CD4-positive, alpha-beta T cell treated with Interleukin-4 for 4 hours (primary cell): ENCODE measurements at places on chromosomes 13 and 19.

GRCh38 chr19:11115042-11115441 lies 25.8 kb downstream of the LDLR start:
- no peak for DNase-seq

DNA sequence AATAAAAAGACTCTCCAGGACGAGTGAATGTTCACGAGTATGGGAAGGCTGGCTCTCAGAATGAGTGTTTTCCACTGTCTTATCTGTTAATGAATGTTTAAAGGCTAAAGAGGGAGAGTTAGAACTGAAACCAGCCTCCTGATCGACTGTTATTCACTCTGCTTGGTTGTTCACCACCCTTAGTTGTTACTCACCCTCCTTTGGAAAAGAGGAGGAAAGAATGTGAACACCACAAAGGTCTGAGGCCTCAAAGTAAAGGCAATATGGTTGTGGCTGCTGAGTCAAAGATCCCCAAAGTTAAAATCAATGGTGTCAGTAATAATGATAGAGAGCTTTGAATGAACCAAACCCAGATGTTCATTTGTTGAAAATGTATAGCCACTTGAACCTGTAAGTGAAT lies 1793.2 kb upstream of the PCDH20 start:
- no peak for DNase-seq

DNA sequence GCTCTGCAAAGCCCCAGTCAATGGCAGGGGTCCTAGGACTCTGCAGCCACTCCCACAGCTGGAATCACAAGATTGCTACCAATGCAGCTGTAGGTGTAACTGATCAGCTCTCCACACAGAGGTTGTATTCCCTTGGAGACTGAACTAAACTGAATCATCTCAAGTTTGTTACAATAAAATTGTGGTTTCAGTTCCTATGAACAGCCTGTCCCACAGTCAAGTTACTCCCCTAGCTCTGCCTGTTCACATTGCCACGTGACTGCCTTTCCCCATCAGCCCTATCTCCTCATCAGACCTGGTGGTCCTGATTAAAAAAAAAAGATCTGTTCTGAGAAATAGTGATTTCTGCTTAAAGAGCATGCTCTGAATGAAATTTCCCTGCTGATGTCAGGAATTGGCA lies 287.9 kb upstream of the NBEA start:
- no peak for DNase-seq

DNA sequence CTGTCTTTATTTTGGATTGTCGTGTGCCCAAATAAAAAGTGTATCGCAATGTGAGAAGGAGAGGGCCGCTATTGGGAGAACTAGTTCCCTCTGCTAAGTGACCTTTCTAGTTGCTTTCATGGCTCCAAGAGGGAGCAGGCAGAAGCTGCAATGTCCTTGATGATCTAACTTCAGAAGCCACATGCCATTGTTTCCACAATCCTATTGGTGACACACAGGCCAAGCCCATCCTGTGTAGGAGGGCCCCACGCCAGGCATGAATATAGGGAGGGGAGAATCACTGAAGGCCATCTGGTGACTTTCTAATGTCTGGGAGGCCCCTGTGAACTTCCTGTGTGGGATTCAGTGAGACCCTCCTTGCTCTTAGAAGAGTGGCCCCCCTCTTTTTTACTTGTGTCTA lies 47.8 kb upstream of the KPNA3 start:
- no peak for DNase-seq
